Stimulated activated CD8-positive, alpha-beta memory T cell treated with anti-CD3 and anti-CD28 coated beads, Interleukin-7, amount 100 ng/mL, for 1 hour (primary cell): ENCODE measurements at places on chromosomes 2 and 18.

DNA sequence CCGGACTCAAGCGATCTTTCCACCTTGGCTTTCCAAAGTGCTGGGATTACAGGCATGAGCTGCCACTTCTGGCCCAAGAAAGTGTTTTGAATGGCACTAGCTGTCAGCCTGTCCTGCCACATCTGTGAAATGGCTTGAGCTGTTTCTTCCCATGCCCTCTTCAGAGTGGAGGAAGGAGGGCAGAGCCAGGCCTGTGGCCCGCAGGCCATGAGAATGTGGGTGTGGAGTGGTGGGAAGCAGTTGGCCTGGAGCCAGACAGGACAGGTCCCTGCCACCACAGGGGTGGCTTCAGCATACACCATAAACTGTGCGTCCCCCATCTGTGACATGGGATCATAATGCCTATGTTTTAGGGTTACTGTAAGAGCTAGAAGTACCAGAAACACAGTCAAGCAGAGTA, 6.5 kb downstream of the SLC66A3 start:
- DNase-seq = no peak

DNA sequence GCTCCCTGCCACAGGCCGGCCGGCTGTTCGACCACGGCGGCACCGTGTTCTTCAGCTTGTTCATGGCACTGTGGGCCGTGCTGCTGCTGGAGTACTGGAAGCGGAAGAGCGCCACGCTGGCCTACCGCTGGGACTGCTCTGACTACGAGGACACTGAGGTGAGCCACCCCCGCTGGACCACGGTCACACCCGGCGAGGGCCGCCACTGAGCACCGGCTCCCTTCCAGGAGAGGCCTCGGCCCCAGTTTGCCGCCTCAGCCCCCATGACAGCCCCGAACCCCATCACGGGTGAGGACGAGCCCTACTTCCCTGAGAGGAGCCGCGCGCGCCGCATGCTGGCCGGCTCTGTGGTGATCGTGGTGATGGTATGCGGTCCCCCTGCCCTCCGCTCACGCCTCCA, 20.8 kb downstream of the ANO7 start:
- DNase-seq = no peak

- no peak for DNase-seq
Observed at GRCh38 chr2:172323861-172324597, 103.4 kb upstream of the ITGA6 start.

DNA sequence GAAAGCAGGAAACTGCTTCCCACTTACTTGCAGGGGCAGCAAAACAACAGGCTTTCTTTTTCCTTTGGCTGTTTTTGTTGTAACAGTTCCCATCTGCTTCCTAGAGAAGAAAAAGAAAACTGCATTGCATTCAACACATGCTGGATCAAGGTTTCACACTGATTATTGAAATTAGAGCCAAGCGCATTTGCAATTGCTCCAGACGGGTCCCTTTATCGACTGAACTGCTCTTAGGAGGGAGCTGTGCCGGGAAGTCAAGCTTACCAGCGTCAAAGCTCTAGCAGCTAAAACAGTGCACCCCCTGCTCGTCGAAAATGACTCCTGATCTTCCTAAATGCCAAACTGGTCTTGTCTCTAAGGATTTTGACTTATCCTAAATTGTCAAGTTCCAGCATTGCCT, 164.0 kb upstream of the SESTD1 start:
- DNase-seq = no peak

DNA sequence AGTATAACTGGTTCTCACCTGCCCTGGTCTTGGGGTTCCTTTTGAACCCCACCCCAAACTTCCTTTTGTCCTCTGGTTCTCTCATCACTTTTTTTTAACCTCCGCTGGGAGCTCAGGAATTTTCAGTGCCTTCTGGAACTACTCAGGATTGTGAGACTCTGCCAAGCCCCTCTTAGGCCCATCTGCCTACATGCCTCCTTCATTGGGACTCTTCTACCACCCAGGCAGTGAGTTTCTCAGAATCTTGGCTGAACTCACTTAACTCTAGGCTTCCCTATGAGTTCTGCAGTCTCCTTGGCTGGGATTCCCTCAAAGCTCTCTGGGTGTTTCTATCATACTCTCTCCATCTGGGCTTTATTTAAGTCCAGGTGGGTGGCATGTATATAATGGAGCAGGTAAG, 86.3 kb downstream of the MDH1 start:
- no peak for DNase-seq

DNA sequence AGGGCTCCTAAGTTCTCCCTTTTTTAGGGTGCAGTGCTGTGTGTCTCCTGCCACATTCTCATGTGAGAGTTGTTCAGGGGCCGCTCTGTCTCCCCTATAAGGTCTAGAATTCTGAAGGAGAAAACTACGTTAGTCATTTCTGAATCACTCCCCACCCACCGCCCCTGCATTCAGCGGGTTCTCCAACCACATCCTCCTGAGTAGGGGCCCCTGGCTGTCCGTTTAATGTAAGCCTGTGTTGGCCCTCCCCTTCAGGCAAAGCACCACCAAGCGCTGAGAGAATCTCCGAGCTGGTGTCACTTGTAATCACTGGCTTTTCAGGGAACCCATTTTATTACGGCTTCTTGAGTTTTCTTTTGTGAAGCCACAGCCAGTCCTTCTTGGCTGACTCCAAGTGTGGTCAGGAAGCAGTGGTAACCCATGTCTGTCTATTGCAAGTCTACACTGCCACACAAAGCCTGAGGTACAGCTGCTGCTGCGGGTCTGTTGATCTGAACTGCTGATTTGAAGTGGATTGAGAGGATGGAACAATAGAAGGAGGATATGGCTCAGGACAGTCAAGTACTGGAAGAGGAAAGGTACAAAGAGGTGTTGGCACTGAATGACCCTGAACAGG, 16.9 kb downstream of the LCT start:
- peak; percentile 43 for DNase-seq

DNA sequence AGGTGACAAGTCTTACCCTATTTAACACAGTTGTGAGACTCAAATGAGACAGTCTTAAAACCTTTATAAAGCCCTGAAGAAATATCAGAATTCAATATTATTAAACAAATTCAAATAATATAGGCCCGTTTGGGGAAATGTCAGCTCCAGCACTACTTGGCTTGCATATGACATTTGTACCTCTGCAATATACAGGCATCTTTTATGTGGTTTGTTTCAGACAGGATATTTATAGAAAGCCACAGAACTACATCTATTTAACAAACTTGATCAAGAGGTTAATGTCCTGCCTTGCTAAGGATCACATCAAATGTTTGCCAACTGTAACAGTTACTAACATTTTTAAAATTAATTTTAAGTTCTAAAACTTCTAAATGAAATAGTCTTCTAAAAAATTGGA, 3.2 kb upstream of the MREG start:
- DNase-seq = no peak

DNA sequence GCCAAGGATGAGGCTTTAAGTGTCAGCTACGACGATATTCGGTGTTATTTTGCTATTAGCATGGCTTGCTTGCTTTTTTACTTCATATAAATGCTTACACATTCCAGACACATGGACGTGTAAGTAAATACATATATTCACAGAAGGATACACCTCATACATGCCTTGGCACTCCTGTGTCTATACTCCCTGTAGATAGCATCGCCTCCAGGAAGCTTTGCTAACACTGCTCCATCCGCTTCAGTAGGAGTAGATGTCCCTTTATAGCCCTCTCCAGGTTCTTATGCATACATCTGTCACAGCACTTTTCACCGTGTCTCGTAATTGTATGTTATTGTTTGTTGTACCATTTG, 27.5 kb upstream of the KCTD1 start:
- DNase-seq = no peak

GRCh38 chr2:157872791-157873190, 3.3 kb downstream of the ACVR1 start:
- no peak for DNase-seq

- DNase-seq = no peak
Observed at GRCh38 chr2:25054720-25055119, 12.8 kb downstream of the EFR3B start.

DNA sequence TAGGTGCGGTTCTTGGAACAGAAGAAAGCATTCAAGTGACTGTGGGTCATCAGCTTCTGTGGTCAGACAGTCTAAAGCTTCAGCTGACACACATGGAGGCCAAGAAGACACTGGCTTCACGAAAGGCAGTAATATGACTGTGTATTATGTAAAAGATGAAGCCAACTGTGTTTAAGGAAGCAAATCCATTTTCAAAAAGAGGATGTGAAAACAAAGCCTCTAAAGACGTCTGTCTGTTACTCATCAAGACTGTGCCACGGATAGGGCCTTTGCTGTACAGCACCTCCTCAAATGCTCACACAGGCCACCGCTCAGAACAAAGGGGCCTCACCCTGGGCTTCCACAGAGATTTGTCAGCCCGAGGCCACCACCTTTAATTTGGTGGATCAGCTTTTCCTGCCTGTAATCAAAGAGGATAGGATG, 21.1 kb upstream of the TMEM163 start:
- no peak for DNase-seq

GRCh38 chr2:15763822-15764682, 172.4 kb downstream of the DDX1 start:
- DNase-seq = no peak

GRCh38 chr2:27887830-27888229, 2.4 kb downstream of the RBKS start:
- no peak for DNase-seq

- no peak for DNase-seq
Observed at GRCh38 chr2:181183878-181184542, 203.6 kb downstream of the UBE2E3 start.

- no peak for DNase-seq
Observed at GRCh38 chr18:12741351-12741750, 38.5 kb downstream of the PSMG2 start.

- DNase-seq = no peak
Observed at GRCh38 chr2:231680992-231681852, 27.1 kb upstream of the PTMA start.

DNA sequence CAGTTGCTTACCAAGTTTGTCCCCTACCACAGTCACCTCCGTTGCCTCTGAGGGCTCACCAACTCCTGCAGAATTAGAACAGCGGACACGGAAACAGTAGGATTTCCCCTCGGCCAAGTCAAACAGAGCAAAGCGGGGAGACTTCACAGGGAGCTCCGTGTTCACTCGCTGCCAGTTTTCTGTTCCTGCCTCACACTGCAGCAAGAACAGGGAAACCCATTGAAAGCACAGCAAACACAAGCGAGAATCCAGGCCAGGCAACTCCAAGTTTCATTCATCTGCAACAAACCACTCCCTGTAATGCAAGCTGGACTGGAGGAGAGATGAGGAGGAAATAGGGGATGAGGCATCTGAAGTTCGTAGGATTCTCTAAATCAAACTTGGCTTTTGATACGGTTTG, 84.2 kb downstream of the MYOM1 start:
- no peak for DNase-seq
